ENCODE measurements at places on chromosomes 13 and 19.

GRCh38 chr19:4843647-4843965 lies 12.1 kb upstream of the TICAM1 start:
- peaks cover 7% of the 10 kb centered on the region for H3K4me1 ChIP-seq
- no peak for DNase-seq
- H3K27ac ChIP-seq: no peak overlapping the region
- no peak overlapping the region for H3K4me3 ChIP-seq
- no peaks in the 10 kb centered on the region for H3K27me3 ChIP-seq

- DNase-seq: no peak
- no peak overlapping the region for H3K27ac ChIP-seq
- no peaks in the 10 kb centered on the region for H3K4me1 ChIP-seq
These were observed 258.6 kb downstream of the ATP8A2 start for GRCh38 chr13:25630329-25630900.

- H3K4me1 ChIP-seq: peaks cover 16% of the 10 kb centered on the region
These were observed 46.7 kb downstream of the GAS6 start for GRCh38 chr13:113816946-113817859.

- H3K27me3 ChIP-seq: peaks cover 35% of the 10 kb centered on the region
- H3K27ac ChIP-seq: peak overlapping the region; percentile 85
- peak overlapping the region; percentile 82 for H3K4me3 ChIP-seq
These were observed 515 bp upstream of the ZNF324B start for GRCh38 chr19:58450856-58451357.

DNA sequence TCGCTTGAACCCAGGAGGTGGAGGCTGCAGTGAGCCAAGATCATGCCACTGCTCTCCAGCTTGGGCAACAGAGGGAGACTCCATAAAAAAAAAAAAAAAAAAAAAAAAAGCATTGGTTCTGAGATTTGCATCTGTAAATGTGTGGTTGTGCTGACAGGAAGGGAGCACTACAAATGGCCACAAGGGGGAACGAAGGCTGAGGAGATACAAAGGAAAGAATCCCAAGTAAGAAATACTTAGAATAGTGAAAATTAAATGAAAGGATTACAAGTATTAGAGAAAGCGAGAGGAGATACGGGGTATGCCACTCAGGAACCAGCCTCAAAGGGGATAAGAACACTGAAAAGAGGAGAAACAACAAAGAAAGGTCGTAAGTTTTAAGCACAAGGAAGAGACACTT lies 284.9 kb downstream of the KLF12 start:
- no peak for DNase-seq
- peaks cover 17% of the 10 kb centered on the region for H3K36me3 ChIP-seq
- peaks cover 41% of the 10 kb centered on the region for H3K4me1 ChIP-seq
- no peaks in the 10 kb centered on the region for H3K27me3 ChIP-seq
- peak overlapping the region; percentile 29 for H3K27ac ChIP-seq

- no peak overlapping the region for H3K4me3 ChIP-seq
- H3K4me1 ChIP-seq: peaks cover 7% of the 10 kb centered on the region
- peaks cover 55% of the 10 kb centered on the region for H3K27me3 ChIP-seq
- H3K27ac ChIP-seq: no peak overlapping the region
- no peaks in the 10 kb centered on the region for H3K36me3 ChIP-seq
- no peak for DNase-seq
These were observed 2.8 kb upstream of the IFNL2 start for GRCh38 chr19:39265321-39265916.

- no peaks in the 10 kb centered on the region for H3K36me3 ChIP-seq
- no peak overlapping the region for H3K27ac ChIP-seq
- no peak for DNase-seq
- H3K27me3 ChIP-seq: peaks cover 21% of the 10 kb centered on the region
- H3K4me3 ChIP-seq: no peak overlapping the region
These were observed 264.0 kb downstream of the ENOX1 start for GRCh38 chr13:43522788-43523187.

DNA sequence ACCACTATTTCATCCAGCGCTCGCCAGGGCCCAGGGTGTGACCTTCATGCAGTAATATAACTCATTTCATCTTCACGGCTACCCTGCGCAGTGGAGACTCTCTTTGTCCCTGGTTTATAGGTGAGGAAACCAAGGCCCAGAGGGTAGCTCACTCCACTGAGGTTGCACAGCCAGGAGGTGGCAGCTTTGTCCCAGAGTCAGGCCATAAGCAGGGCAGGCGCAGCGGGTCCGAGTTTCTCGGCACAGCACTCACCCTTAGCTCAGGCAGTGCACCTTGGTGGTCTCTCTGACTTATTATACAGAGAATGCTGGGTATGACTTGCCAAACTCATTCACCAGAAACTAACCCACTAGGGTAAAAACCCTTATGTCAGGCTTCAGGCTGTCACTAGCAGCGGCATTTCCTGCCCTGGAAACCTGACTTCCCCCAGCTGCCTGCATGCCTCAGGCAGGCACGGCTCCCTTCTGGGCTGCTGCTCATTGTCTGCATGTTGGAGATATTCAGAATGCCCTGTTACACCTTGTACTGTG lies 24.5 kb downstream of the PPP5C start:
- no peaks in the 10 kb centered on the region for H3K27me3 ChIP-seq
- H3K4me1 ChIP-seq: peaks cover 32% of the 10 kb centered on the region
- H3K4me3 ChIP-seq: no peak overlapping the region
- H3K27ac ChIP-seq: peak overlapping the region; percentile 68

DNA sequence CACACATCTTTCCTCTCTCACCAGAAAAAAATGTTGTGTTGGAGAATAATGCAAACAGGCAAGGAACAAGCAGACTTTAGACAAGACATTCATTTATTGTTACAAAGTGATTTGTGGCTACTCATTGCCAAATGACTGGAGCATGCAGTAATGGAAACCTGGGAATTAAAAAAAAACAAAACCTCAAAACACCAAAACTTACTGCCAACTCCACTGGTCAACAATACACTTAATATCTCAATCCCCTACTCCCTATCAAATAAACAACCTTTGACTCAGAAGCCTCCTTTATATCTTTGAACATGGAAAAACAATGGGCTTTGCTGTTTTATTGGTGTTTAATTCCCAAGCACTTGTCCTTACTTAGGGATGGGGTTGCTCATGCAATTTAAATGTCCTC lies 112.8 kb downstream of the POSTN start:
- no peaks in the 10 kb centered on the region for H3K27me3 ChIP-seq
- no peak overlapping the region for H3K27ac ChIP-seq
- no peaks in the 10 kb centered on the region for H3K4me1 ChIP-seq
- H3K36me3 ChIP-seq: no peaks in the 10 kb centered on the region
- H3K4me3 ChIP-seq: no peak overlapping the region

- H3K36me3 ChIP-seq: peaks cover 20% of the 10 kb centered on the region
- H3K27ac ChIP-seq: peak overlapping the region; percentile 95
- H3K4me3 ChIP-seq: peak overlapping the region; percentile 93
- peak; percentile 40 for DNase-seq
- H3K4me1 ChIP-seq: peaks cover 55% of the 10 kb centered on the region
These were observed 518 bp downstream of the NUDT19 start for GRCh38 chr19:32691952-32692726.

DNA sequence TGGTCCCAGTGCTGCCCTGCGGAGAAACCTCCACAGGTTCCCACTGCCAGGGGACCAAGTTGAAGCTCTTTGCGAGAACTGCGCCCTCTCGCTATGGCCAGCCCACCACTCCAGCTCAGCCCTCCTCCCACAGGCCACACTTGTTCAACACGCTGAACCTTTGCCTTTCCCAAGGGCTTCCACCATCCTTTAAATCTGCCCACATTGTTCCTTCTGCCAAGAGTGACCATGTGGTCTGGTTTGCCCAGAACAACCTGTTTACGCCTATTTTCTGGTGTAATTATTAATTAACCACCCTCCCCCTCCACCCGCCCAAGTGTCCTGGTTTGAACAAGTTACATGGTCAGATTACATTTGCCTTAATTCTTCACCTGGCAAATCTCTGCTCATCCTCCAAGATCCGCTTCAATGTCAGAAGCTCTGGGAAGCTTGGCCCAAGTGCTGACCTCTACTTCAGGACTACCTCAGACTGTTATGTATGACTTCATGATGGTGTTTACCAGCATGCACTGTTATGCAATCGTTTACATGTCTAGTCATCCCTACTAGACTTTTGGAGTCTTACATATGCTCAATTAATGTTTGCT lies 12.0 kb upstream of the USP12 start:
- DNase-seq: no peak
- H3K27ac ChIP-seq: no peak overlapping the region

Data from central memory CD8-positive, alpha-beta T cell (primary cell).